GM20000 (cell line): ENCODE measurements at places on chromosomes 7 and 10.

DNA sequence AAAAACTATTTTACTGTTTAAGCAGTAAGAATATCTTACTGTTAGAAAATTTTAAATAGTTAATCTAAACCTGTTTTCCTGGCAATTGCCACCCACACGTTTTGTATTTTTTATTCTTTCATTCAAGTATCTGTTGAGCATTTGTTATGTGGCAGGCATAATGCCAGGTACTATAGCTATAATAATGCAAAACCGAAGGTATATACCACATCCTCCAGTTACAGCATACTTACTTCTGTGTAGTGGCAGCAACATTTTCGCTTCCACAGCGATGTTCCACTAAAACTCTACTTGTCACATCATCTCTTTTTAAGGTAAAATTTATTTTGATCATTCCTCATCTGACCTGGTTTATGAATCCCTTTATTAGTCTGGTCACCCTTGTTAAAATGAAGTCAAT, 30.0 kb downstream of the WASL start:
- DNase-seq, result no peak

GRCh38 chr7:37993060-37993501, 72.6 kb downstream of the EPDR1 start:
- no peak for DNase-seq

DNA sequence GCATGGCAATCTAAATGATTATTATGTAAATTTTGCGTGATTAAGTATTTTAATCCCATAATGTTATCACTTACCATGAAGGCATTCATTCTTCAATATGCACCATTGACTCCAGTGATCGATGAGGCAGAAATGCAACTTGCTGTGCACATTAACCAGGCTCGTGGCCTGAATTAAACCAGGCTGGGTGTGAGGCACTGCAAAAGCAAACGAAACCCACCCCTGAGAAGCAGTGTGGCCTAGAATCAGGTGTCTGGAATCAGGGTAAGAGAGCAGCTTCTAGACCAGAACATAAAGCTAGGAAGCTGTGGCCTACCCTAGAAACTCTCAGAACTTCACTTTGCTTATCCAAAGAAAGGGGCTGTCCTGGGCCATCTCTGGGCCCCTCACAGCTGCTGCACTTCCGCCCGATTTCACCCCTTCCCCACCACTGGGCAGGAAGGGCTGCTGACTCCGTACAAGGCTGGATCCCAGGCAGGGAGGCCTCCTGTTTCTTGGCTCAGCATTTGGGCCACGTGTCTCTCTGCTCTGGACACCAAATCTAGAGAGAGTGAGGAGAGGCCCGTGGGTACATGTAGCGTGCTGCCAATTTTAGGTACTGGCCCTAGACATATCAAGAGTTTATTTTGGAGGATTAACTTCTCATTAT, 4.4 kb downstream of the PTPRE start:
- no peak for DNase-seq

GRCh38 chr10:126425032-126425431, 36.8 kb upstream of the ADAM12 start:
- no peak for DNase-seq

GRCh38 chr7:12729112-12729511, 41.7 kb downstream of the ARL4A start:
- no peak for DNase-seq
